ENCODE measurements at places on chromosomes 5 and 9.

- no peak for DNase-seq
Measured at GRCh38 chr5:142698447-142699183, 12.7 kb upstream of the FGF1 start.

DNA sequence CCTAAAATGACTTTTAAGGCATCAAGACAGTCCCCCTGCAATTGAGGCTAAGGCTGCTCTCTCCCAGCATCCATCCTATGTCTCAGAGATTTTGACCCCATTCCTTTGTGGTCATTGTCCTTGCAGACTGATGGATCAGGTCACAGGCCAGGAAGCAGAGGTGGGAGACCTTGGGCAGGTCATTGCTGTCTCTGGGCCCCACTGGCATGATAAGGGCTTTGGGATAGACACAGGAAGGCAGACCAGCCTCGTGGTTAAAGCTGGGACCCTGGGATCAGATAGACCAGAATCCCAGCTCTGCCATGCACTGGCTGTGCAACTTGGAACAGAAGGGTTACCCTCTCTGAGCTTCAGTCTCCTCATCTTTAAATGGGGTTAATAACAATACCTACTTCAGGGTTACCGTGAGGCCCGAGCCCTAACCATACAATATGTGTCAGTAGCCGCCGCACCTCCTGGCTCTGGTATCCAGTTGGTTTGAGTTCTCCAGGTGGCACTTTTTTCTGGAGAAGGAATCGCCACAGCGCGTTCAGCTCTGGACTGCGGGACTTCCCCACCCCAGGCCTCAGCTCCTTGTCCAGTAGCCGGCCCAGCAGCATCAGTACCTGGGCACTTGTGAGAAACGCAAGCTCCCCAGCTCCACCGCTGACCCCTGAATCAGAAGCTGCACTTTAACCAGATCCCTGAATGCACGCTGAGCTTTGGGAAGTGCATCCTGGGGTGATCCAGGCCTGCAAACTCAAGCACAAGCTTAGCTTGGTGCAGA is 21.4 kb downstream of the LAMC3 start:
- no peak for DNase-seq

DNA sequence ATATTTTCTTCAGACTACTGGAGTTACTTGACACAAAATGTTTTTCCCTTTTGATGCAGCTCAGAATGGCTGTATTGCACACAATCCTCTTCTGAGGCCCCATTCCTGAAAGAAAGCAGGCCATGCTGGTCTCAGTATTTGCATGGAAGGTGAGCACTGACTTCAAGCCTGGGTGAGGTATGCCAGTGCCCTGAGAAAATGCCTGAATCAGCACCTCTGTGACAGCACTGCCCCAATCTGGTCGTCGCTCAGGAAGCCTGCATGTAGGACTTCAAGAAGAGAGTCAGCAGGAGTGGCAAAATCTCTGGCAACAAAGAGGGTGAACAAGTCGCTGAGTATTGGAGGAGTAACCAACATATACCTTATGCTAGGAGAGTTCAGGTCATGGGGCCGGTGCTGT is 425.2 kb upstream of the PIK3R1 start:
- DNase-seq: no peak

DNA sequence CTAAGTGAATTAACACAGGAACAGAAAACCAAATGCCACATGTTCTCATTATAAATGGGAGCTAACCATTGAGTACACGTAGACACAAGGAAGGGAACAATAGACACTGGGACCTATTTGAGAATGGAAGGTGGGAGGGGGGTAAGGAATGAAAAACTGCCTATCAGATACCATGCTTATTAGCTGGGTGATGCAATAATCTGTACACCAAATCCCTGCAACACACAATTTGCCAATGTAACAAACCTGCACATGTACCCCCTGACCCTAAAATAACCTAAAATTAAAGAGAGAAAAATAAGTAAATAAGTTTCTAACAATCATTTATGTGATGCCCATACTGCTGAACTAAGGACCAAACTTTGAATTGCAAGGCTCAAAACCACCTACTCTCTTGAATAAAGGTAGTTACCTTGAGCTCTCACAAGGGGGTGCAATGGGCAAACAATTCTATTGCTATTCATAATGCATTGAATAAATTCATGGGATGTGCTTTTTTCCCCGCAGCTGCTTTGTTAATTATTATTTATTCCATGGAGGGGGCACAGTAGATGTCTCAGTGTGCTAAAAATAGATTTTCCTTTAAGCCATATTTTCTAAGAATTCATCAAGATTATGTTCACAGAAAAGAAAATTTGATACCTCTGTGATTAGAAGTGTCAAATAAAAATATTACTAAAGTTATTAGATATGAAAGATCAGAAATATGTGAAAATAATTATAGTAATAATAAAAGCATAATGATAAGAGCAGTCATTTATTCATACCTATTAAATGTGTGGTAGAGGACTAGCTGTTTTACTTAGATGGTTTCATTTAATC is 76.2 kb upstream of the PTPN3 start:
- no peak for DNase-seq

- DNase-seq: no peak
Measured at GRCh38 chr5:76612942-76613341, 10.3 kb downstream of the F2RL2 start.

GRCh38 chr5:168417731-168418429 is 68.4 kb upstream of the RARS1 start:
- no peak for DNase-seq

DNA sequence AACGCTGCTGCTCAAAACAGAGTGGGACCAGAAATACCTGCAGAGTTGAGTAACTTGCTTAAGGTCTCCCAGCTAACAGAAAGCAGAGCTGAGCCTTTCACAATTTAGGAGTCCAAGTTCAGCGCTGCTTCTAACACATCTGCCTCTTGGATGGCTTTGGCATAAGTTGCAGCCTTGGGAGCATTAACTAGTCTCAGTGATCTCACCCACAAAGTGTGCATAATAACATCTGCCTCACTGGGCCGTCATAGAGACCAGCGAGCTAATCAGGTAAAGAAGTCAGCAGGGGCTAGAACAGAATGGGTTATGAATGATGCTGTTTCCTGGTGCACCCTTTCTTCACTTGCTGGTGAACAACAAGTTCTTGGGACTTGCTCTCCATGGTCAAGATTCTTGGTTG is 36.5 kb downstream of the WWC1 start:
- DNase-seq: no peak

DNA sequence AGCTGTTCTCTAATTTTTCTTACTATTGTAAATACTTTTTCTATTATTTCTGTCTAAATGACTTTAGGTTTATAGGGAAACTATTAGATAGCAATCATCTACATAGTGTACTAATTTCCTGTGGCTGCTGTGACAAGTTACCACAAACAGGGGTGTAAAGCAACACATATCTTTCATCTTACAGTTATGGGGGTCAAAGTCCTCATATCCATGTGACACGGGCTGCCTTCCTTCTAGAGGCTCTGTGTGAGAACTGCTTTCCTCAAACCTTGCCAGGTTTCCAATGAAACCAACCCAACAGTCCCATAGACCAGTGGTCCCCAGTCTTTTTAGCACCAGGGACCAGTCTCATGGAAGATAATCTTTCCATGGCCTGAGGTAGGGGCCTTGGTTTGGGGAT is 189.1 kb downstream of the ROR2 start:
- DNase-seq: no peak

GRCh38 chr5:172403817-172404216 is 50.5 kb downstream of the SH3PXD2B start:
- no peak for DNase-seq
